ENCODE measurements at places on chromosomes 3 and 15.

- DNase-seq: peak; percentile 8
These were observed 35.9 kb upstream of the CHMP2B start for GRCh38 chr3:87191175-87191574.

GRCh38 chr3:71488391-71488809 lies 95.1 kb downstream of the FOXP1 start:
- no peak for DNase-seq

- DNase-seq: no peak
These were observed 129.3 kb downstream of the RBMS3 start for GRCh38 chr3:29410220-29410619.

DNA sequence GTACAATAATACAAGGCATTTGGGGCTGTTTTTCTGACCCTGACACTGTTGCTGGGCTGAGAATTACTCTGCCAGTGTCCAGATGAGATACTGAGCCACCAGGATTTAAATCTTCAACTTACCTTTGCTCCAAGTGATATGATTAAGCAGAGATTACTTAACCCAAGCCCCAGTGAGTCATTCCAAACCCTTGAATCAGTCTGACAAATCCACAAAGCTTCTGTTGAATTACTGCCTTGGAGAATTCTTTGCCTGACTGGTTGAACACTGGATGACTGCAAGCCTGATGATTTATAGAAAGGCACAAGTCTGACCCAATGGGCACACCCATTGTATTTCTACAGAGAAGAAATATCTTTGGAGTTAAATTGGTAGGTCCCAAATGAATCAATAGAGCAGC lies 88.2 kb upstream of the TSC22D2 start:
- DNase-seq: no peak

GRCh38 chr15:61794881-61795280 lies 265.4 kb downstream of the VPS13C start:
- DNase-seq: no peak

GRCh38 chr3:177574222-177574856 lies 377.1 kb upstream of the TBL1XR1 start:
- DNase-seq: no peak

DNA sequence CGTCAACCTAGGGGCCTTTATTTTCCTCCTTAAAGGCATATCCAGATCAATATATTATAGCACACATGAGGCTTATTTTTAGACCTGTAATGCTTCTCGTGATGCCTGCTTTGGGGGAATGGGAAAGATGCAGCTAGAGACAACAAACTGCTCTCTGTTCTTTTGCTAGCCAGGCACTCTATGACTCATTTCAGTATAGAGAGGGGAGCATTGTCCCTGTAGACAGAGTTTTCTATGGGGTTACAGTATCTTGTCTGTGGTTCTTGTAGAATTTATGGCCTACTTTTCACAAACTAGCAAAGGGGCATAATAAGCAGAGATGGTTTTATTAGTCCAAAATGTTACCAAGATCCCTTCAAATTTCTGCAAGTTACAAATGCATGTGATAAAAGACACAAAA lies 305.6 kb downstream of the LSAMP start:
- DNase-seq: no peak

DNA sequence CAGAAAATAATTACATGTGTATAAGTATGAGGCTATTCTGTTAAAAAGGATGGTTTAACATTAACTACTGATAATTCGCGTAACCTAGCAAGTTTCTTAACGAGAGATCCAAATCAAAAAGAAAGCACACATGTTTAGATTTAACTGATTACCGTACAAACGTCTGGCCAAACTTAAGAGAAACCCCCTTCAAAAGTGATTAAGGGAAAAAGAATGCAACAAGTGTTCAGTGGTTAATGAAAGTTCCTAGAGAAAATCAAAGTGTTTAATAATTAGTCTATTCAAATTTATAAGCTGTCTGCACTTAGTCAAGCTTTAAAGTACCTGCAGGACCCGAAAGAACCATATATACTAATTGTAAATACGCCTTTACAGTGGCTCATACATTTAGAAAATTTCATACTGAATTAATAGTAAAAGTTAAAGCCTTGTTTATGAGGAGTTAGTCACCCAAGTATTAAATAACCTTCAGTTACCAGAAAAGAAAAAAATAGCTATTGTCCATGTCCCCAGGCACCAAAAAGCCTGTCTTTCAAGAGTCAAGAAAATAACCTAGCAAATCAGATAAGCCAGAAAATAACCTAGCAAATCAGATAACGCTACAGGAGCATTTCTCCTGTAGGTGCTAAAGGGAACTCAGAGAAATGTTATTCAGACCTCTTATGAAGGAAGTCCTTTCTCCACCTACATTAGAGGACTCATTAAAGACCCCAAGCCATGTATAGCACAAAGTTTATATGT lies 34.6 kb downstream of the ZNF589 start:
- DNase-seq: no peak

DNA sequence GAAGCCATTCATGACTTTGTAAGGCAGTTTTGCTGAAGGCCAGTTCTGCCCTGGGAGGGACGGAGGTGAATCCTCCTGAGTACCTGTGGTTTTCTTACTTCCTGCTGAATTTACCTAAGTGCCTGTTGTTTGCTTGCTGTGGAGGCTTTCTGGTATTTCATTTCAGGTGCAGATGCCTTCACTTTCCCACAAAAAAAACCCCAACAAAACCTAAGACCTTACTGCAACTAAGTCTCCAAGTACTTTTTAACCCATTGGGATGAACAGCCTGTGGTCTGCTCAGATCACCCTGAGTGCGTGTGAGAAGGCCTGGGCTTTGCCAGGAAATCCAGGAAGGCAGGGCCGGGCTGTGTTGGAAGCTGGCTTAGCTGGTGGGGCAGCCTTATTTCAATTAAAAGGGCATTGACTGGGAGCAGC lies 65.3 kb downstream of the IGF1R start:
- no peak for DNase-seq

- peak; percentile 32 for DNase-seq
These were observed 1.9 kb upstream of the VWA5B2 start for GRCh38 chr3:184227481-184227935.

DNA sequence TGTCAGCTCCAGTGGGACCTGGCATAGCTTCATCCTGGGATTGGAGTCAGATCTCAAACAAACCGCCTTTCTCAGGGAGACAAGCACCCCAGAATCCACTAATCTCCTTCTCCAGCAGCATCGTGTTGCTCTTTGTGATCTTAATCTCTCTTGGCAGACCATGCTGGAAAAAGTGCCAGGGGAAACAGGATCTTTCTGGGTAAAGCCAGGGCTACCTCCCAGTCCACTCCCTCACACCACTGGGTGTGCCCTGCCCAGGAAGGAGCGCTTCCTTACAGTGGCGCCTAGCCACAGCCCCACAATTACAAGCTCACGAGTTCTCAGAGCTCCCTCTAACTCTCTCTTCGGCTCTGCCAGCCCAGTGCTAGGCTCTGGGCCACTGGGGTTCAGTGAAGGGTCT lies 32.2 kb downstream of the RPLP1 start:
- DNase-seq: no peak

- peak; percentile 17 for DNase-seq
These were observed 45.1 kb downstream of the CCDC191 start for GRCh38 chr3:114011059-114011797.
